ENCODE measurements at places on chromosomes 2 and 18.

DNA sequence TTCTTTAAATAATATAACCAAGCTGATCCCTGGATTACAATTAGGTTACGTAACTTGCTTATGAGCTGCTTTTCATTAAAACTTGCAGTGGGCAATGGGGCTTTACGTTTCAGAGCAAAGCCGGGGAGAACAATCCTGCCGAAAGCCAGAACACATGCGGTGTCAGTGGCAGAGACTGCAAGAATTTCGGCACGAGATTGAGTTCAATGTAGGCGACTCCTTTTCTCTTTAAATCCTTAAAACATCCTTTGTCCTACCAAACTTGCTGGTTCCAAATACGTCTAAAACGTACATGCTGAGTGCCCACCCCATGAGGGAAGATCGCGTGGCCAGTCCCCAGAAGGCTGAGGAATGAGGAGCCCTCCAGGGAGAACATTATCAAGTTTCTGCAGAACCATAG lies 36.8 kb upstream of the NCOA1 start:
- no peak for DNase-seq

- DNase-seq = no peak
Measured at GRCh38 chr2:12649602-12650400, 66.9 kb upstream of the TRIB2 start.

- no peak for DNase-seq
Measured at GRCh38 chr2:27494944-27495554, at the start of gene FNDC4. FNDC4 (minus strand) TSS chr2:27495200; CDS start chr2:27494679, 521 bp downstream.

- DNase-seq = no peak
Measured at GRCh38 chr18:44592639-44593038, 88.0 kb upstream of the SETBP1 start.

- no peak for DNase-seq
Measured at GRCh38 chr2:222756951-222757650, 85.6 kb downstream of the MOGAT1 start.

- DNase-seq = no peak
Measured at GRCh38 chr2:140440815-140441214, 1660.6 kb upstream of the NXPH2 start.

- DNase-seq = no peak
Measured at GRCh38 chr2:190136259-190136658, 73.7 kb upstream of the MSTN start.

DNA sequence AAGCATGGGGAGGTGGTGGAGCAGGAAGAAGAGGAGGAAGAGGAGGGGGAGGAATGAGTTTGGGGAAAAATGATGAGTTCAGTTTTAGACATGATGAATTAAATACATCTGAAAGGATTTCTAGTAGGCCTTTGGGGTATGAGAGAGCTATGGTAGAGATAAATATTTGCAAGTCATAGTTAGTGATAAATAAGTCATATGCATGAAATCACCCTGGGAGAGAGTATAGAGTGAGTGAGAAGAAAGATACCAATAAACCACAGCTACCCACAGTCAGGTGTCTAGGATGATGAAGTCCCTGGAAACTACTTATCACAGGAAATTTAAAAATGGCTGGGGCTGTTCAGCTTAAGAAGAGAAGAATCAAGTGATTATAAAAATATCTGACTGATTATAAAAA lies 240.5 kb downstream of the RDH14 start:
- DNase-seq = no peak

DNA sequence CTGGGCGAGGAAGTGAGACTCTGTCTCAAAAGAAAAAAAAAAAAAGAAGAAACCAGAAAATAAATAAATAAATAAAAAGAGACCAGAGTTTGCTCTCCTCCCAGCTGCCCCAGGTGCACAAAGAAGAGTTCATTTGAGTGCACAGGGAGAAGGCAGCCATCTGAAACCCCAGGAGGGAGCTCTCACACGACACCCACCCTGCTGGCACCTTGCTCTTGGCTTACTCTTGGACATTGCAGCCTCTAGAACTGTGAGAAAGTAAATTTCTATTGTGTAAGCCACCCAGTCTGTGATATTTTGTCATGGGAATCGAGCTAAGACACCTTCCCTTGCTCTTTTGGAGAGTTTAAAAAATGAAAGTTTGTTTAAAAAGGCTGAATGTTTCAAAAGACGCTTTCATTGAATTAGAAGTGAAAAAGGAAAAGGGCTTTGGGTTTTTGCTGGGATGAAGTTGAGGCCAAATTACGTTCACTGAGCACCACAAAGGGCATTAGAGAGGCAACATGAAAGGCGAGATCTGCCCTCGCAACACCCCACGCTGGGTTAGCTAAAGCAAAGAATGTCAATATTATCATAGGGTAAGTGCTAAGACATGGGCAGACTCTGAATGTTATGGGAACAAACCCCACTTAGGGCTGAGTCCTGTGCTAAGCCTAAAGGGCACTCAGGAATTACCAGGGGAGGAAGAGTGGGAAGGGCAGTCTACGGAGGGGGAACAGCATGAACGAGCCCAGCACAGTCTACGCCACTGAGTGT lies 128.9 kb upstream of the RIOK3 start:
- no peak for DNase-seq

DNA sequence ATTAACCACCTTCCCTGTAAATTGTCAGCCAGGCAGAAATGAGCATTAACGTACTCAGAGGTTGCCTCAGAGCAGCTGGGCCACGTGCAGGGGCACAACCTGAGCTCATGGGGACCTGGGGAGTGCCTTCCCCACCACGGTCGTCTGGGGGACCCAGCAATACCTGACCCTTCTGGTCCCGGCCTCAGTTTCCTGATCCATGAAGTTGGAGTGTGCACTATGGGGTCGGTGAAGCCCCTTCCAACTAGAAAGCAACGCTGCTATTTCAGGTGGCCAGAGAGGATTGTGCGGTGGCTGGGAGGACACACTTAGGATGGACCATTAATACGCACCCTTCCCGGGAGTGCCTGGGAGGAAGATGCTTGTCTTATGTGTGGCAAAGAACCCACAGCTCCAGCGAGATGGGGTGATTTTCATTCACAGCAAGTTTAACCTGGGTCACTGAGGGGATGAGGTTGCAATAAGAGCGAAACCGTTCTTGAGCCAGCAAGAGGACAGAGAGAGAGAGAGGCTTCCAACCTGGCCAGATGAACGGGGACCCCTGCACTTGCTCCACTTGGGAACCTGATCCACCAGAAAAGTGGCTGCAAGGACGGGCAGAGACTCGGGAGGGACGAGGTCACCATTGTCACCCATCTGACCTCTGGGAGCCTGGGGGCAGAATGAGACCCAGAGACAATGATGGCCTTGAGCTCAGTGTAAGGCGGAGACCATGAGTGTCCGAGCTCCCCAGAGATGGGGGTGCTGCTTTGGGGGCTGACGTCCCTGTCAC lies 36.2 kb downstream of the NGEF start:
- DNase-seq = no peak

GRCh38 chr18:37393945-37394609 lies 171.5 kb downstream of the CELF4 start:
- peak; percentile 1 for DNase-seq

GRCh38 chr2:195388028-195388427 lies 269.0 kb upstream of the SLC39A10 start:
- DNase-seq = no peak

DNA sequence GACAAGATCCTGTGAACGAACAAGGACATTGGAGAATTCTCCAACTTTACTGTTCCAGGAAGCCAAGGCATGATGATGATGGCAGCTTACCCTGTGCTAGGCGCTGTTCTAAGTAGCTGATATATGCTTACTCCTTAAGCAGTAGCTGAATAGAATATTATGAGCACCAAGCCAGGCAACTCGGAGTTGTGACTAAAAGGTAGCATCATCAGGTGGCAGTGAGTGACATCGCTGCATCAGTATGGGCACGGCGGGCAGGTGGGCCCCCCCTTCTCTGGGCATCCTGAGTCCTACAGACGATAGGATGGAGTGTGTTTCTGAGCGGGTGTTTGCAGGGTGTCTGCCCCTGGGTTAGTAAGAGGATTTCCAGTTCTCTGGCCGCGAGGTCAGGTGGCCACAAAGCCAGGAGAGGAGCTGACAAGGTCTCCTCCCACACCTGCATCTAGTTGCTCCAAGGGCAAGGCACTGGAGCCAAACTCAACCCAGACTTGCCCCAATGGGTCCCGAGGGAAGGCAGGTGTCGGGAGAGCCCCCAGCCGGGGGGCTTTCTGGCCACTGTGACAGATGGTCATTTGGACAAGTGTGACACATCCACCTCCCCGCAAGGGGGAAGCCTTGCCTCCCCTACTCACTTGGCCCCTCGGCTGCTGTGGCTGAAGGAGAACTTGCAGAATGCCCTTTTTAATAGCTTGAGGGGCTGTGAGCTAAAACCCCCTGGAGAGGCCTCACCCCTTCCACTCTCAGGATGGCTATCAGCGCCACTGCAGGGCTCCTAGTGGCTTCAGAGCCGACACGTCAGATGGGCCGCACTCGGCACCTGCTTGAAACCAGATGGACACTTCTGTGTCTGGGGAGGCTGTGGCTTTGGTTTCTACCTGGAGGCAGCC lies 55.5 kb downstream of the CRACDL start:
- no peak for DNase-seq

DNA sequence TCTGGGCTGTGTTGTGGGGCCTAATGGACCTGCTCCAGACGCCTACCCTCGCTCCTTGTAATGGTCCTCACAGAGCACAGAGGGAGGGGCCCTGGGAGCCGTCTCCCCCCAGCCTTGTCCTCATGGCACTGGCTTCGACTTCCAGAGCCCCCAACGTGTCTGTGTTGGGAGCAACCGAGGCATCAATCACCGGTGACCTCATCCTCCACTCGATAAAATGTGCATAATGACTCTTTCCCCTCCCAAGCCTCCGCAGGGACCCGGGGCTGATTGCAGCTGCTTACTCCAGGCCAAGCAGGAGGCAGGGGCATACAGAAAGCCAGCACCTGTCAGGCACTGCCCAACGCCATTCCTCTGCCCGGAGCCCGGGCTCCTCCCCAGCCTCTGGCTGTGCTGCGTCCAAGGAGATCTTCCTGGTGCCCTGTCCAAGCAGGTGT lies 271.7 kb downstream of the NDUFA10 start:
- DNase-seq = no peak

DNA sequence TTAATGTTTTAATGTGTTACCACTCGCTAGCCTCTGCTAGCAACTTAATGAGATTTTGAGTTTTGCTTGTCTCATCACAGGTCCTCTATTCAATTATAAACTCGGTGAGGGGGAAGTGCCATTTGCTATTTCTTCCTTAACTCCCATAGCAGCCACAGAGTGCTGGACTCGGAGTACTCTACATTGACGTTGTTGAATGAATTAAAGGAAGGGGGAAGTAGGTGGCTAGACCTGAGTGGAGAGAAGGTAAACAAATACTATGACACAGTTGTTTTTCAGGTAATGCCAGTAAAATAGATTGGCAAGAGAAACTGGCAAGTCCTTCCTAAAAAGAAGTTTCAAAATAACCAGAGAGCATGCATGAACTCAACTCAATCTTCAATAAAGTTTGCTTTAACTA lies 339.3 kb downstream of the HRH4 start:
- DNase-seq = no peak

GRCh38 chr2:237478979-237479378 lies 8.1 kb upstream of the MLPH start:
- DNase-seq = no peak

- DNase-seq = no peak
Measured at GRCh38 chr2:54092940-54093339, 22.5 kb upstream of the ACYP2 start.

DNA sequence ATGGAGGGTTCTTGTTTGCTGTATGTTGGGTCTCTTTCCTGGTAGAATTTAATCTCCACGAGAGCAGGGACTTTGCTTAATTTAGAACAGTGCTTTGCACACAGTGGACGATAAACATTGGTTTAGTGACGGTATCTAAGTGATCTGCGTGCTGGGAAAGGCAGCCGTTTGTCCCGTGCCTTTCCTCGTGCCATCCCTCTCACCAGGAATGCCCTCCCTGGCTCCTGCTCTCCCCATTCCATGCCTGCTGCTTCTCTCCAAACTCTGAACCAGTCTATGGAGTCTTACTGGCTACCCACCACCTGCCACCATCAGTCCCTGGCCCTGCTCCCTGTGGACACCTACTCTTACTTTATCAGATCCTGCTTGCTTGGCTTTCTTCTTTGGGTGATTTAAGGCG lies 27.3 kb upstream of the TNP1 start:
- DNase-seq = no peak

- no peak for DNase-seq
Measured at GRCh38 chr2:58137221-58137620, 90.6 kb downstream of the VRK2 start.

DNA sequence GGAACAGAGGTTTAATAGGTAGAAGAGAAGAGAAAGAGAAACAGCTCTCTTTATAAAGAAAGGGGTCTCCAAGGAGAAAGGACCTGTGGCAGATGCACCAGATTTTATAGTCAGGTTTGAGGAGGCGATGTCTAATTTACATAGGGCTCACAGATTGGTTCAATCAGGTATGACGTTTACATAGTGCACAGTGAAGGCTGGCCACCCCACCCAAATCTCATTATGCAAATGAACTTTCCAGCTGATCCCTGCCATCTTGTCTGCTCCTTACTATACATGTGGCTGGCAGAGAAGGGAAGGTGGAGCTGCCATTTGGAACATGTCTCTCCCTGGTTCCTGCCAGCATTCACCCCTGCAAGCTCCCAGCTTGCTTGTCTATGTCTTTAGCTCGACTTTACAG lies 557.8 kb downstream of the SUCLG1 start:
- no peak for DNase-seq

Data from activated CD4-positive, alpha-beta T cell treated with anti-CD3 and anti-CD28 coated beads, Interleukin-10, Interleukin-2, amounts not matched to agents 100 ng/mL and 50 ng/mL, durations not matched to agents 16 hours and 8 hours (primary cell).